Activated CD4-positive, alpha-beta T cell treated with anti-CD3 and anti-CD28 coated beads for 24 hours (primary cell): ENCODE measurements at places on chromosomes 3 and 15.

DNA sequence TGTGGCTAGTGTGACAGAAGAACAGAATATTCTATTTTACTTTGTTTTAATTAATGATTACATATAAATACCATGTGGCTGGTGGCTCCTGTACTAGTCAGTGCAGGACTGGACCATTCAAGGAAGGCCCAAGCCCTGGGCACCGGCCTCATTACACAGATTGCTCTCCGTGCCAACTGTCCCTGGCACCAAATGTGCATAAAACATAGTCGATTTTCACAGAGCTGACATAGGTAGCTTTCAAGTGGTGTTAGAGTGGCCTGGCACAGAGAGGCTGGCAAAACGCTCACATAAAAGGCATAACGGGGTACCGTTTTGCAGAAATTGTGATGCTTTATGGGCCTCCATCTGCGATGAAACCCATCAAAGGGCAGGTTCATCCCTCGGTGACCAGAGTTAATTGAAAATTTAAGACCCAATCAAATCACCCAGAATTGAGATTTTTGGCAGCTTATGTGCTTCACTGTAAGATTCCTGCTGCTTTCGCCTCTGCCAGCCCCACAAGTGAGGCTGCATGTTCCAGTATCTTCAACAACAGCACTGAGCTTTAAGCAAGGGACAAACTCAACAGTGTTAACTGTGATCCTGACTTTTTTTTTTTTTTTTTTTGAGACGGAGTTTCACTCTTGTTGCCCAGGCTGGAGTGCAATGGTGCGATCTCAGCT is 25.9 kb downstream of the RFTN1 start:
- no peak for DNase-seq

DNA sequence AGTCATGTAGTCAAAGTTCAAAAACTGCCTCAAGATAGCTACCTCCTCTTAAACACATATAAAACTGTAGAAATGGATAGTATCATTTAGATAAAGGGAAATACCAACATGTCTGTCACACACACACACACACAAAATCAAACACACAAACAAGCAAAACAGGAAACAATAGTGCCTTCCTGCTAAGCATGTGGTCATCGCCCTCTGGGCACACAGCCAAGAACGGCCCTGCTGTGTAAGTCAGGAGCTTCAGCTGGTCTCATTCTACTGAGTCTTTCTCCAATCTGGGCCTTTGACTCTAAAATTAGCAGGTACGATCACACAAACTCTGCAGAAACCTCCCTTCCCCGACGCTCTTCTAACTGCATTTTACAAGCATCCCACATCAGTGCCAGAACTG is 272.2 kb upstream of the CHRNA7 start:
- no peak for DNase-seq

GRCh38 chr15:92667970-92668485 is 12.5 kb upstream of the FAM174B start:
- DNase-seq, result no peak

- no peak for DNase-seq
Observed at GRCh38 chr3:38157595-38157994, 7.7 kb upstream of the OXSR1 start.

- DNase-seq, result no peak
Observed at GRCh38 chr3:25386686-25387255, 41.3 kb upstream of the RARB start.

DNA sequence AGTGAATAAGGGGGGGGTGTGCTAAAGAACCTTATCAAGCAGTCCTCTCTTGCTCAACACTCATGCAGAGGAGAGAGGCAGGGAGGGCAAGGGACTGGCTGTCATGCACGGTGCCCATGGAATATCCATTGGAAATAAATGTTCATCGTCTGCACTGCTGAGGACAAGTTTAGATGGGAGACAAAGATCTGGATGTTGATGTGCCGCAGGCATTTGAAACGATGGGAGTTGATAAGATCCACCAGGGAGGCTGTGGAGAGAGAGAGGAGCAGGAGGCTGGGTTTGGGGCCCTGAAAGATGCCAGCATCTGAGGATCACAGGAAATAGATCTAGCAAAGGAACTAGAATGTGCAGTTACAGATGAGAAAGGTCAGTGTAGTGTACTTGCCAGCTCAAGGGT is 76.2 kb downstream of the CEP63 start:
- no peak for DNase-seq

GRCh38 chr15:81929557-81929956 is 116.3 kb downstream of the MEX3B start:
- no peak for DNase-seq

DNA sequence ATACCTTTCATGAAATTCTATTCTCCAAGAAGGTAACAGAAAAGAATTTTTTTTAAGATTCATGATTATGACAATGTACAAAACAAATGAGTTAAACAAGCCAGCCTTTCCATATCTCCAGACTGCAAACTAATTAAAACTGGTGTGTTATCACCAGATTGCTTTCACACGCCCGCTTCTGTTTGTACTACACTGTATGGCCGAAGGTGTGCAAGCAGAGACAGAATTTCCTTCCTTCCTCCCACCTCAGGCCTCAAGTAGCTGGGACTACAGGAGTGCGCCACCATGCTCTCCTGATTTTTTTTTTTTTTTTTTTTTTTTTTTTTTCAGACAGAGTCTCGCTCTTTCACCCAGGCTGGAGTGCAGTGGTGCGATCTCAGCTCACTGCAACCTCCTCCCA is 400.4 kb downstream of the MAGI1 start:
- DNase-seq, result no peak

DNA sequence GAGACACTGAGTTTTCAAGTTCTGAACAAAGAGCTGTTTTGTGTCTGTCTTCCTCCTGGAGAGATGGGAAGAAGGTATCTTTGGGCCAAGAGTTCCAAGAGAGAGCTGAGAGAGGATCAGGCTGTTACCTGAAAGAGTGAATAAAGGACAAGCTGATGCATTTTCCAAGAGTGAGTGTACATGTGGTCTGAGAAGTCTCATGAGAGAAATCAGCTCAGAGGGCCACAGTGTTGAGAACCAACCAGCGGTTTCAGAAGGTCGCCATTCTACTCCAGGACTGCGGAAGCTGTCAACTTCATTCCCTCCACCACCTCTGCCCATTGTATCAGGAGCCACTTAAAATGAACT is 42.7 kb upstream of the PPP2R3A start:
- DNase-seq, result no peak

GRCh38 chr3:115350606-115351005 is 203.5 kb upstream of the ZBTB20 start:
- no peak for DNase-seq

DNA sequence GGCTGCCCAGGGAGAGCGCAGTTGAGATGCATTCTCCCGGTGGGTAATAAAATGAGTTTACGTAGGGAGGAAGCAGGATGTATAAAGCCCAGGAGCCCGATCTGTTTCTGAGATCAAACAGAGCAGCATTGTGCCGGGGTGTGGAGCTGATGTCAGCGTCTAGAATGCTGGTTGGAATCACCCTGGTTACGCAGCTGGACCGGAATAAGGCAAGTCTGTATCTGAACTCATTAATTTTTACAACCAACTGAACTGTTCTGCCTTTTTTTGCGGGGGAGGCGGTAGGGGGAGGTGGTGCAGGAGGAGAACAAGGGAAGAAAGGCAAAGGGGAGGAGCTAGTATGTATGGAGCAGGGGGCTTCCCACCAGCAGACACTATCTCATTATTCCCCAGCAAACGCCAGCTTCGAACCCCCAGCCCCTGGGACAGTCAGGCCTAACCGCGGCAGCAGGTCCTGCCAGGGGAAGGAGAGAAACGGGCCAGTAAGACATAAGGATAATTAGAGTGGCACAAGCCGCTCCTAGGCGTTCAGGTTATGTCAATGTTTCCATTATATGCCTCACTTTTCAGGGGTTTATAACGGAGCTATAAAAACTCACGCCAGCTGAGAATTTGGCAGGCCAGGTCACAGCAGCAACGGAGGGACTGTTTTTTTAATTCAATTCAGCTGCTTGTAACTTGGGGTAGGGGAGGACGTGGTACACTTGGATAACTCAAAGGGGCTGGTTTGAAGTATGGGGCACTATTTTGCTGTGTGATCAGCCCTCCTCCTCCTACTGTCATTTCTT is 175.3 kb upstream of the HES1 start:
- no peak for DNase-seq
